ENCODE measurements at places on chromosomes 7 and 10. TPM values are rescaled to one million over a fixed set of nuclear protein-coding genes. Genes with fewer than 3 reads are reported as not detected.

Gene TLX1
- total RNA-seq = not detected

Gene PRSS2
- total RNA-seq = not detected

Gene TSPAN12
- 14.0 TPM for total RNA-seq

Gene BAIAP2L1
- total RNA-seq = 10.9 TPM

Gene C10orf105
- not detected for total RNA-seq

Gene ANKRD61
- total RNA-seq = not detected

Gene TRPV5
- not detected for total RNA-seq

GRCh38 chr7:156777364-156778069 is 115.5 kb downstream of the LMBR1 start:
- no peak for DNase-seq

- no peak for DNase-seq
Measured at GRCh38 chr7:50806143-50806542, 23.4 kb upstream of the GRB10 start.

GRCh38 chr10:43252166-43252782 is 14.6 kb downstream of the RASGEF1A start:
- DNase-seq = peak; percentile 82

GRCh38 chr10:6175329-6176055 is 27.2 kb upstream of the PFKFB3 start:
- no peak for DNase-seq

DNA sequence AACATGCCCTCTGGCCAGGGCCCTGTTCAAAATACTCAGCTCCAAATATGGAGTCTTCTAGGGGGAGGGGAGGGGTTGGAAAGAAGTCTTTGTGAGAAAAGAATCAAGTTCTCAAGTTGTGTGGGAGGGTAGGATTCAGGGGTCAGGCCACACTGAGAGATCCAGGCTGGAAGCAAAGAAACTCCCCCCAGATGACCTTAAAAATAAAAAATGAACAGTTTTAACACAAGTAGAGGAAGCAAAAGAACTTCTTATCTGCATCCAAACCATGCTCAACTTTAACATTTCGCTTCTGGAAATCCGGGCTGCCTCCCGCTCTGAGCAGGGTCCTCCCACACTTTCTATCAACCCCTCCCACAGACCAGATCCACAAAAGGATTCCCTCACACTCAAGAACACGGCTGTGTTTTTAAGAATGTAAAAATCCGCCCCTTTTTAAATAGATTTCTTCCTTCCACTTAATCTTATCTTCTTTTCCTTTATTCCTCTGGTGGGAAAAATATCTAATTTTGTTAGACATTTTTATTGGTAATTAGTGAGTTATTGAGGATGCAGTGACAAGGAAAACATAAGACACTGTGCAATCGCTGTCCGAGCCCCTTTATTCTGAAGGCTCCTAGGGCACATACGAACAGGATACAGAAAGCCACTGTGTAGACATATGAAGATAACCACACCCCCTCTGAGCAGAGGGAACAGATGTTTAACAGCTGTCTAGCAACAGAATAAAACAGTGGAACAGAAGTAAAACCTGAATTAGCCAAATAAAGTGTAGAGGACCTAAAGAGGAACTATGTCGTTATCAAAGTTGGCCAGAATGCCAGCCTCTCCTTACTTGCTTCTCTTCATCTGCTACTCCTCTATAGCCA is 43.8 kb downstream of the CYTH3 start:
- no peak for DNase-seq

DNA sequence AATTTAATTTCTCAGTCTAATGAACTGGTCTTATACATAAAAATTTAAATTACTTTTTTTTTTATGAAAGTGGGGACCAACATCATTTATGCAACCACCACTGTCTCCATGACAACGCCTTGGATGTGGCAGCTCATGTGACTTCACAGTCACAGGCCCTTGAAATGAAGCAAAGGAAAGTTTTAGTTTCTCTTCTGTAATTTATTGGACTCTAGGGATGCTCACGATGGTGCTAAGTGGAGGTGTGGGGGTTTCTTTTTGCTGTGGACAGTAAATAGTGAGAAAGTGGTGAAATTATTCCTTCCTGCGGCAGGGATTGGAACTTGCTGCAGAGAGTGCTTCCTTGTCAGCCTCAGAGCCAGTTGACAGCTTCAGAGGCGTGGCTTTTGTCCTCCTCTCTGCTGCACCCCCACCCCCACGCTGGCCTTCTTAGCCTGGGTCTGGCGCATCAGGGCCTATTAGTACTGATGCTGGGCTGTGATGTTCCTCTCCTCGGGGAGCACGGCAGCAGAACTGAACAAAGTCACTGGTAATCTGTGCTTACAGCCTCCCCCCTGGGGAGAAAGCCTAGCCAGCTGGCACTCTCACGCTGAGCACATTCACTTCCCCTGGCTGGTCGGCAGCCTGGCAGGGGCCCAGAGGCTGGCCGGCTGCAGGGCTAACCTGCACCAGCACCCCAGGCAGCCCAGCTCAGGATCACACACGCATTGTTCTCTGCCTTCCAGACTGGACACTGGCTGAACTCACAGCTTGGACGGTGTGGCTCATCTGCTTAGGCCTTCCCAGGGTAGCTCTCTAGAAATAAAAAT is 517.5 kb upstream of the GALNT17 start:
- DNase-seq = peak; percentile 88

- DNase-seq = no peak
Measured at GRCh38 chr7:151125470-151125845, 39.2 kb downstream of the AGAP3 start.

GRCh38 chr10:132556994-132557441 is 19.4 kb downstream of the INPP5A start:
- DNase-seq = no peak

- no peak for DNase-seq
Measured at GRCh38 chr10:77586719-77587415, 50.7 kb downstream of the KCNMA1 start.

GRCh38 chr10:37344413-37344812 is 219.0 kb downstream of the ANKRD30A start:
- no peak for DNase-seq

DNA sequence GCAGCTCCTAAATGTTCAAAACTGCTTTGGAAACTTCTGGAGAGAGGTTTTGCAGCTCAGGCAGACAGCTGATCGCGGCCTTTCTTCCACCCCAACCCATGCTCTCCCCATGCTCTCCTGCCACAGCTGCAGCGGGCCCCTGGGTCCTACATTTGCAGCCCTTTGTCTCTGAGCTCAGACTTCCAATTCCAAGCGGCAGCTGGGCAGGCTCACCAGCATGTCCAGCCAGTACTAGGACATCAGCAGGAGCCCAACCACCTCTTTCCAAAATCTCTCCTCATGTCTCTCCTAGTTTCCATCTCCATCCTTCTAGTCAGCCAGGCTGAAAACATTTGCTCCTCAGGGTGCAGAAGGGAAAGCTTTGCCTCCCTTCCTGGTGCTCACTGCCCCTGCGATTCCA is 6.0 kb downstream of the LEP start:
- DNase-seq = no peak

DNA sequence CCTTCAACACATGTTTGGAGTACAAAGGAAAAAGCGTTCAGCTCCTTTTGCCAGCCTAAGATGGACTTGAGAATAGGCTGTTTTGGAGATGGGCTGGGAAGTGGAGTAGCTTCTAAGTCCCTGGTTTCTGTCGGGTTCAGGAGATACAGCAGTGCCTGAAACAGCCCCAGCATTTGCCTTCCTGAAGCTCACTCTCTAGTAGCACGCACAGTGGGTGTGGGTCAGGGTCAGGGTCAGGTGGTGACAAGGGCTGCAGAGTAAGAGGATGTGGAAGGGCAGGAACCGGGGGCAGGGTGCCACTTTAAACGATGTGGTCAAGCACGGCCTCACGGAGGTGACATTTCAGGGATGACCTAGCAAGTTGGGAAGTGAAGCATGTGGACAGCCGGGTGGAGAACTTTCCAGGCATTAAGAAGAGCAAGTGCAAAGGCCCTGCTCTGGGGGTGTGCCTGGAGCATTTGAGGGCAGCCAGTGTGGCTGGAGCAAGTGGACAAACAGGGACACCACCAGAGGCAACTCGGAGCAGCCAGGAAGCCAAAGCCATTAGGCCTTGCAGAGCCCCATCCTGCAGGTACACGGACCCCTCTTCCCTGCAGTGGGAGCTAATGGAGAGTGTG is 382.2 kb upstream of the ZMIZ1 start:
- no peak for DNase-seq

GRCh38 chr7:30920584-30921539 is 9.2 kb downstream of the AQP1 start:
- no peak for DNase-seq

- no peak for DNase-seq
Measured at GRCh38 chr7:143048827-143049226, 3.3 kb upstream of the OR6V1 start.

GRCh38 chr10:79403441-79404230 is 41.8 kb downstream of the ZCCHC24 start:
- DNase-seq = no peak

- no peak for DNase-seq
Measured at GRCh38 chr7:15279640-15280039, 282.2 kb downstream of the AGMO start.

DNA sequence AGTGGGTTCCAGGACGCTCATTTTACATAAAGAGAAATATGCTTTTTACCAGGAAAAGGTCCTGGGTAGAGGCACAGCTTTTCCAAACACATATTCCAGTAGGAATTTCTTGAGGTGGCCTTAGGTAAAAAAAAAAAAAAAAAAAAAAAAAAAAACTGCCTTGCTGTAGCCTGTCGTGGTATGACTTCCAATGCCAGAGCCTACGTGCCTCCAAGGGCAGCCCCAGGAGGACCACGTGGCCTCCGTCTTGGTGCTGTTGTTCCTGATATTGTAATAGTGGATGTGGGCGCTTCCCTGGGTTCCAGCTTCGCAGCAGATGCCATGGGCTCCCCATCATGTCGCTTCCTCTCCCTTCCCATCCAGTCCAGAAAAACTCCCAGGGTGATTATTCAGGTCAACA is 49.3 kb downstream of the PRKAG2 start:
- DNase-seq = no peak

- DNase-seq = no peak
Measured at GRCh38 chr7:101436221-101436735, 73.6 kb downstream of the COL26A1 start.

DNA sequence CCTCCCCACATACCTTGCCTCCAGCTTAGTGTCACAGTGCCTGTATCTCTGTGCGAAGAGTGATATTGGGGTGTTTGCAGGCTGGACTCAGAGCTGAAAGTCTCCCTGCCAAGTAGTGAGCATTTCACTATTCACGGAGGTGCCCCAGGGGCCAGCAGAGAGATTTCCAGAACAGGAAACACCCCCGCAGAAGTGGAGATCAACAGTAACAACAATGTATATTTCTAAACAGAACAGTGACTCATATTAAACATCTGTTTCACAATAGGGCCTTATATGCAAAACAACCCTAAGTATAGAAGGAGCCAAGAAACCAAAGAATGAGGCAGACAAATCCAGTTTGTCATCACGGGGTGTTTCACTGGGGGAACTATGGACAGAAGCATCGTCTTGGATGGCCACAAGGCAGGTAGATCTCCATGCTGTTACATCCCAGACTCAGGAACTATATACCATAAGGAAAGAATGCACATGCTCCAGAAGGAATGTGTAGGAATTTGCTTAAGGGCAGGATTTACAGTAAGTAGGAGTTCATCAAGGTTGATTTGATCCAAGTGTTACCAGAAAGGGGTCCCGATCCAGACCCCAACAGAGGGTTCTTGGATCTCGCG is 29.3 kb upstream of the CCL24 start:
- DNase-seq = no peak

GRCh38 chr7:117963264-117964197 is 90.3 kb upstream of the CTTNBP2 start:
- no peak for DNase-seq

DNA sequence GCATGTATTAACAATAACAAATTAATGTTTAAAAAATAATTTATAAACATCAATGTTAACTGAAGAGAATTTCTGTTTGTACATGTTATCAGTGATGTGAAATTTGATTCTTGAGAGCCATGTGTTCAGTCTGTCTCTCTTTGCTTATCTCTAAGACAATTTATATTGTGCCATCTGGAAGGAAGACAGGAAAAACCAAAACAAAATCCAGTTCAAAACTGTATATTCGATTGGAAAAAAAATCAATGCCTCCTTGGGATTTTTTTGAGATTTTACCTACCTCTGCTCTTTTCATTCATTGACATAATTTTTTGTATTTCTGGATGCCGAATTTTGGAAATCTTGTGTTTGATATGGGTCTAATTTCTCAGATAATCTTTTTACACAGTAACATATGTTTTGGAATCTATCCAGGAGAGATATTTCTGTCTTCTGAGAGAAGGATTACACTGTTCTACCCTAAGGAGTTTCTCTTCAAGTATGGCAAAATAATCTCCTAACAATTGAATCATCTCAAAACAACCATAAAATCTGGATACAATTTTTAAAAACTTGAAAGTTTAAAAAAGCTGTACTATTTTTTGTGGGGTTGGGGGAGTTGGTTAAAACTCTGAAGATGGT is 311.9 kb upstream of the GNAI1 start:
- DNase-seq = no peak

GRCh38 chr7:72337390-72338167 is 74.6 kb downstream of the CALN1 start:
- DNase-seq = peak; percentile 82

DNA sequence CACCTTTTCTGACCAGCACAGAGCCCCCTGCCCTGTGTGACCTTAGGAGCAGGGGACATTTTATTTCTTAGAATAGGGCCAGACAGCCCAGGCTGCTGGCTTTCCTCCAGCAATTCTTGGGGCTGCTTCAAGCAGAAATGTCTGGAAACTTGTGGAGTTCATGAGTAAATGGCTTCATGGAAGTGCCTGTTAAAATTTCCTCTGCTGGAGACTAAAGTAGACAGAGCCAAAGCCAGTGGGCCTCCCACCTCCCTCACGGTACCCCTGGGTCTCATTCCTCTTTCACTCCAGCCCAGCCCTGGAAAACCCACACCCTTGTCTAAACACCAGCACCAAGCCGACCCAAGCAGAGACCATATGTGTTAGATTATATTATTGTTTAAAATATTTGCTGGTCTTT is 505.5 kb upstream of the ZMIZ1 start:
- no peak for DNase-seq

DNA sequence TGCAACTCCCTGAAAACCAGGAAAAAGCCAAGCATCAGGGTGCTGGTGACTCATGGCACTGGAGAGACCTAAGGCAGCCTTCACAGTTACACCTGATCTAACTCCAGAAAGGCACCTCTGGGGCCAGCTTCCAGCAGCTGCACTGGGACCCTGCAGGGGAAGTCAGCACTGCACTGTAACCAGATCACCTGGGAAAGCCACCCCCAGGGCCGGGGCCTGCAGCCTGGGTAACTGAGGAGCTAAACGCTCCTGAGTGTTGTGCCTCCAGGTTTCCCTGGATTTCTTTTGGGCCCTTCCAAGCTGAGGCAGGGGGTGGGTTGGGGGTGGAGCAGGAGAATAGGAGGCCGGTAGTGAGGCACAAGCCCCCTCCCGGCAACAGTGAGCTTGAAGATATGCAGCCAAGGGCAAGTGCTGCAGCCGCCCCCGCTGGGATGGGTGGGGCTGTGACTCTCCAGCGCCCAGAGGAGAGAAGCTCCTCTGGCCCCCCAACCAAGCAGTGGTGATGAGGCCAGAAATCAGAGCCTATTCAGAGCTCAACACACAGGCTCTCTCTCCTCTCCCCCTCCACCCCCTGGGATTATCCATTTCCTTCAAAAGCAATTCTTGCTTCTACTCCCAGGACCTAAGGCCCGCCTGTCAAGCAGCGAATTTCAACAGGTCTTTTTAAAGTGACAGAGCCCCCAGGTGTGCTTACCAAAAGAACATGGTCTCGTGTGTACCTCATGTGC is 2.6 kb downstream of the CXCL12 start:
- peak; percentile 81 for DNase-seq
